ENCODE measurements at places on chromosomes 7 and 10. TPM values are rescaled to one million over a fixed set of nuclear protein-coding genes. Genes with fewer than 3 reads are reported as not detected.

DNA sequence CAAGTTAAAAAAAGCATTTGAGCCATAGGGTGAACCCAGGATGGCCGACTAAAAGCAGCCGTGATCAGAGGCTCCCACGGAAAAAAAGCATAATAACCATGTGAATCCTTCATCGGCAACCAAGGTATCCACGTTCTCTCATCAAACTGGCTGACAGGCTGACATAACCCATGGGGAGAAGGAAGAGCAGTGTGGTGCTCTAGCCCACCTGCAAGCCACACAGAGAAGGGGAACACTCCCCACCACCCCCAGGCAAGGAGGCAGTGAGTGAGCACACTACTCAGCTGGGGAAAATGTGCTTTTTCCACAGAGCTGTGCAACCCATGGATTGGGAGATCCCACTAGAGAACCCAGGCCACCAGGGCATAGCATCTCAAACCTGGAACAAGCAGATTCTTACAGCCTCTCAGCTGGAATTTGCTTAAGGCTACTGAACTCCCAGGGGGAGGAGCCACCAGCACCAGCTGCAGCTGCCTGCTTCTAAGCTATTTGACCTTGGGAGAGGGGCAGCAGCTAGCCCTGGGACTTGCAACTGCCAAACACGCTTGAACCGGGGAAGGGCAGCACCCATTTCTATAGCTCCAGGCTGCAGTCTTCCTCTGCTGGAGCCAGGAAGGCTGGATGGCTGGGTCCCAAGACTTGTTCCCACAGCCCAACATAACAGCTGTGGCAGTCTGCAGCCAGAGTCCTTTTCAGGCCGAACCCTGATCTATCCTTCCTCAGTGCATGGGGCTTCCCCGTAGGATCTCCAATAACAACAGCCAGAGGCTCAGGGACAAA lies 178.2 kb upstream of the NRG3 start:
- DNase-seq = no peak
- no peak overlapping the region for H3K27ac ChIP-seq
- no peaks in the 10 kb centered on the region for H3K27me3 ChIP-seq
- H3K36me3 ChIP-seq = no peaks in the 10 kb centered on the region

GRCh38 chr10:2628705-2629104 lies 438.6 kb upstream of the PFKP start:
- H3K27ac ChIP-seq = no peak overlapping the region
- H3K27me3 ChIP-seq = peaks cover 54% of the 10 kb centered on the region
- no peak overlapping the region for H3K4me3 ChIP-seq
- no peaks in the 10 kb centered on the region for H3K36me3 ChIP-seq

GRCh38 chr7:19939746-19940145 lies 166.3 kb upstream of the TMEM196 start:
- no peak overlapping the region for H3K4me3 ChIP-seq
- 0 out of 2 replicates have a peak, but pooled peaks cover 4% of the 10 kb centered on the region for H3K36me3 ChIP-seq
- no peaks in the 10 kb centered on the region for H3K27me3 ChIP-seq
- no peak overlapping the region for H3K27ac ChIP-seq
- DNase-seq = no peak

GRCh38 chr10:84798312-84798711 lies 469.9 kb downstream of the CCSER2 start:
- no peak for DNase-seq
- no peaks in the 10 kb centered on the region for H3K36me3 ChIP-seq
- H3K4me1 ChIP-seq = no peaks in the 10 kb centered on the region
- H3K27me3 ChIP-seq = peaks cover 3% of the 10 kb centered on the region

DNA sequence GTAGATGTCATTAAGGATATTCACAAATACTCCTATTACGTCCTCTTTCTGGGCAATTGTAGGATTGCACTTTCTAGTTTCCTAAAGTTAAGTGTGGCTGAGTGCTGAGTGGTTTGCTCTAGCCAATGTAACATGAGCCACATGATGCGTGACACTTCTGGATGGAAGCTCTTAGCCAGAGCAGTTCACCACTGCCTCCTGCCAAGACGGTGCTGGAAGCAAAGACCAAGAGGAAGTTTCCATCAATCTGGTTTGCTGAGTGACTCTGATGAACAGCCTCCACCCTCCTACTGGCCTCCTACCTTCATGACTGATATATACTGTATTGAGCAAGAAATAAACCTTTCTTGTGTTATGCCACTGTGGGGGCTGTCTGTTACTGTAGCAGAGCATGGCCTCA lies 318.1 kb downstream of the KCNMA1 start:
- peaks cover 34% of the 10 kb centered on the region for H3K27me3 ChIP-seq
- H3K36me3 ChIP-seq = no peaks in the 10 kb centered on the region
- no peak for DNase-seq
- H3K4me3 ChIP-seq = no peak overlapping the region
- no peak overlapping the region for H3K27ac ChIP-seq

DNA sequence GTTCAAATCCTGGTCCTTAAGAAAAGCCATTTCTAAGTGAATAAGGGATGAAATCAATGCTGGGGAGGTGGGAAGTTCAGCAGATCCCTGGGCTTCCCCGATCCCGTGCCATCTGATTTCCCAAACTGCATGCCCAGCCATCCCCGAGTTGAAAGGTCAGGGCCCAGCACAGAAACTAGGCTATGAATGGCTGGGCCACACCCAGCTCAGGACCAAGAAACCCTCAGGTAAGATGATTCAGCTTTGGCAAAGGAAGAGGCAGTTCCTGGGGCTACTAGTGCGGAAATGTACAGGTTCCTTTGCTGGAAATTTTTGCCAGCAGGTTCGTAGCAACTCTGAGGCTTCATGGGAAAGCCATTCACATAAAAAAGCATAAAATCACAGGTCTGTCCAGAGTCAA lies 182.7 kb downstream of the FAM107B start:
- H3K4me1 ChIP-seq = peaks cover 91% of the 10 kb centered on the region
- H3K4me3 ChIP-seq = 0 out of 2 replicates have a peak overlapping the region, but pooled peaks have one; percentile 17
- H3K36me3 ChIP-seq = peaks cover 38% of the 10 kb centered on the region
- no peaks in the 10 kb centered on the region for H3K27me3 ChIP-seq
- DNase-seq = peak; percentile 70

DNA sequence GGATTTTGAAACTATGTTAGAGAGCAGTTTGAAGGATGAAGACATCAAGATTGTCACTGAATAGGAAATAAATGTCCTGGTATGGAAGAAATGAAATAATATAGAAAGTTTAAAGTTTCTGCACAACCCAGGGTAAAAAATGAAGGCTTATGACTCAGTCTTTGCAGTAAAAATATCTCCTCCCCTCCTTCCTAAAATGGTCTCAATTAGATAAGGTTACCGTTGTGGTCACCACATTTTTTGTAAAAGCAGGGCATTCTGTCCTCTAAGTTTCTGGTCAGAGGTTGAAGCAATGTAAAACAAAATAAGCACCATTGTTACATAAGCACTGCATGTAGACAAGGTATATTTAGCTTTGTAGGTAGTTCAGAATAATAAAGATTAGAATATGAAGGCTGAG lies 403.5 kb downstream of the SUGCT start:
- no peaks in the 10 kb centered on the region for H3K36me3 ChIP-seq
- DNase-seq = no peak
- H3K4me3 ChIP-seq = no peak overlapping the region
- H3K27ac ChIP-seq = no peak overlapping the region
- H3K27me3 ChIP-seq = no peaks in the 10 kb centered on the region

DNA sequence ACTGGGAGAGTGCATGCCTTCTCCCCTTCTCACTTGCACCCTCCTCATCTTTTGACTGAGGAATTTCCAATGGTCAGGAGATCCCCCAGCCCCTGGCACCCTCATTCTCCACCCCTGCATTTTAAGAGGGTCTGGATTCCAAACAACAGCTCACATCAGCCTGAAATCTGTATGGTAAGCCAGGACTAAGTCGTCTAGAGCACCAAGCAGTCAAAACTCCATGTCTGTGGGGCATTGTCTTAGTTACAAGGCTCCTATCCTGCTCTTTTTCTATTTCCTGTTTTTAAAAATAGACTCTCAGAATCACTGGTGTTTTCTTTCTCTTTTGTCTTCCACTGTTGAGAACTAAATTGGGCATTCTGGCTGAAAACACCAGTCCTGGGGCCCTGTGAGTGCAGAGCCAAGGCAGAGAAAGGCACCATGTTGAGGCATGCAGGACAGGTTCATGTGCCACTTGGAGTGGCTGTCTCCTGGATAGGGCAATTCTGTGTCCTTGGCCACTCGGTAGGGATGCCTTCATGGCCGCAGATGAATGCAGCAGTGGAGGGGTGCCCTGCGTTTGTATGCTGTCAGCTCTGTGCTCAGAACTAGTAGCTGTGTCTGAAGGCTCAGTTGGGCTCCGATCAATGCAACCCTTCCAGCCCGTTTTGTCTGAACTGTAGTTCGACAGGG lies 216.6 kb upstream of the YAE1 start:
- DNase-seq = no peak
- no peaks in the 10 kb centered on the region for H3K4me1 ChIP-seq
- peaks cover 52% of the 10 kb centered on the region for H3K27me3 ChIP-seq
- no peaks in the 10 kb centered on the region for H3K36me3 ChIP-seq
- H3K27ac ChIP-seq = no peak overlapping the region

- H3K36me3 ChIP-seq = no peaks in the 10 kb centered on the region
- H3K4me1 ChIP-seq = peaks cover 11% of the 10 kb centered on the region
- no peak for DNase-seq
- H3K27me3 ChIP-seq = no peaks in the 10 kb centered on the region
These were observed 24.3 kb downstream of the FAM20C start for GRCh38 chr7:216360-217300.

- H3K4me3 ChIP-seq = no peak overlapping the region
- H3K27ac ChIP-seq = no peak overlapping the region
- no peak for DNase-seq
- peaks cover 7% of the 10 kb centered on the region for H3K27me3 ChIP-seq
These were observed 166.4 kb downstream of the GFRA1 start for GRCh38 chr10:116106611-116107010.

- H3K4me1 ChIP-seq = no peaks in the 10 kb centered on the region
- H3K27me3 ChIP-seq = peaks cover 80% of the 10 kb centered on the region
- H3K36me3 ChIP-seq = no peaks in the 10 kb centered on the region
- no peak overlapping the region for H3K4me3 ChIP-seq
- no peak overlapping the region for H3K27ac ChIP-seq
- DNase-seq = no peak
These were observed 170.4 kb upstream of the C7orf33 start for GRCh38 chr7:148419856-148420832.

DNA sequence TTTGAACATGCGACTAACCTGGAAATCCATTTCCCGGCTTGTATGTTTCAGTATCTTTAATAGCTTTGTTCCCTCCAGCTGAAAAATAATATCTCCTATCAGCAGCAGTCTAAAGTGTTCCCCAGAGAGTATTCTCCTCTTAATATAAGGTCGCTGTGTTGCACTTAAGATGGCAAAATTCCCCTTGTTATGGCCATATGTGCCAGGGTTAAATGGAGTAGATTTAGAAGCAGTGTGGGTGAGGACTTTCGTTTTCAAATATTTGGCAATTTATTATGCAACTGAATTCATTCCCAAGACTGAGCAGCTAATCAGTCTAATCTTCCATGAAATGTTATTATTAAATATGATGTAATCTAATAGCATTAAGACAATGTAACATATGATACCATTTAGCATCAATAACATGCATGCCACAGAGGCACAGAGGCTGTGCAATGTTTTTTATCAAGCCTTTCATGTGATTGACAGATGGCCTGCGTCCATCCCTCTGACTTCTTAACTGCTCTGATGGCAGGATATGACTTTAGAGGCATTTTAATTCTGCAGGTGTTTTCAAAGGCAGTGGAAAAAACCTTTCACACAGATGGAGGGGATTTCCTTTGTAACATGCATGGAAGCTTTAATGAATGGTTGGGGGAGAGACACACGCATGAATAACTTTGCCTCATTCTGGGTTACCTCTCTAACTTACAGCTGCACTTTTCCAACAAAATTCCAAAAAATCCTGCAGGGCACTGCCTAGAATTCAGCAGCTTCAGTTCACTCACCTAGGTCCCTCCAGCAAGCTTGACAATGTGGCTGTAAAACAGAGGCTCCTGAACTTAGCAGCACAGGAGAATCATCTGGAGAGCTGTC lies 55.1 kb upstream of the ZPBP start:
- H3K4me3 ChIP-seq = no peak overlapping the region
- H3K27me3 ChIP-seq = peaks cover 25% of the 10 kb centered on the region
- no peak overlapping the region for H3K27ac ChIP-seq
- H3K36me3 ChIP-seq = no peaks in the 10 kb centered on the region
- H3K4me1 ChIP-seq = no peaks in the 10 kb centered on the region
- no peak for DNase-seq

The HOXA3 gene
- 50.5 TPM for total RNA-seq

- H3K27ac ChIP-seq = no peak overlapping the region
- no peaks in the 10 kb centered on the region for H3K4me1 ChIP-seq
- no peak overlapping the region for H3K4me3 ChIP-seq
These were observed 27.0 kb downstream of the BLNK start for GRCh38 chr10:96244354-96244753.

DNA sequence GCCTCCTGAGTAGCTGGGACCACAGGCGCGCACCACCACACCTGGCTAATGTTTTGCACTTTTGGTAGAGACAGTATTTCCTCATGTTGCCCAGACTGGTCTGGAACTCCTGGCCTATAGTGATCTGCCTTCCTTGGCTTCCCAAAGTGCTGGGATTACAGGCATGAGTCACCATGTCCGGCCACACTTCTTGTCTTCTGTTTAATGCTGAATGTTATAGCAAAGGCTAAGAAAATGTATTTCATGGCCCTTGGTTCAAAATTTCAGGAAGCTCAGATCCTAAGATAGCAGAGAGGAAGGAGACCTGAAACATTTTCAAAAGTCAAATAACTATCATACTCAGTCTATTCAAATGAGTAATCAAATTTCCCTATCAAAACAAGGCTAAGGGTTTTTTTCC lies 229.6 kb downstream of the BAMBI start:
- no peak overlapping the region for H3K4me3 ChIP-seq
- H3K36me3 ChIP-seq = no peaks in the 10 kb centered on the region

GRCh38 chr10:128744811-128745305 lies 618.6 kb upstream of the MKI67 start:
- H3K4me1 ChIP-seq = no peaks in the 10 kb centered on the region
- no peaks in the 10 kb centered on the region for H3K36me3 ChIP-seq
- no peak overlapping the region for H3K27ac ChIP-seq
- DNase-seq = no peak
- H3K27me3 ChIP-seq = peaks cover 65% of the 10 kb centered on the region

GRCh38 chr10:122282253-122282671 lies 11.2 kb downstream of the BTBD16 start:
- H3K36me3 ChIP-seq = no peaks in the 10 kb centered on the region
- H3K4me1 ChIP-seq = peaks cover 12% of the 10 kb centered on the region
- DNase-seq = no peak
- no peak overlapping the region for H3K27ac ChIP-seq

DNA sequence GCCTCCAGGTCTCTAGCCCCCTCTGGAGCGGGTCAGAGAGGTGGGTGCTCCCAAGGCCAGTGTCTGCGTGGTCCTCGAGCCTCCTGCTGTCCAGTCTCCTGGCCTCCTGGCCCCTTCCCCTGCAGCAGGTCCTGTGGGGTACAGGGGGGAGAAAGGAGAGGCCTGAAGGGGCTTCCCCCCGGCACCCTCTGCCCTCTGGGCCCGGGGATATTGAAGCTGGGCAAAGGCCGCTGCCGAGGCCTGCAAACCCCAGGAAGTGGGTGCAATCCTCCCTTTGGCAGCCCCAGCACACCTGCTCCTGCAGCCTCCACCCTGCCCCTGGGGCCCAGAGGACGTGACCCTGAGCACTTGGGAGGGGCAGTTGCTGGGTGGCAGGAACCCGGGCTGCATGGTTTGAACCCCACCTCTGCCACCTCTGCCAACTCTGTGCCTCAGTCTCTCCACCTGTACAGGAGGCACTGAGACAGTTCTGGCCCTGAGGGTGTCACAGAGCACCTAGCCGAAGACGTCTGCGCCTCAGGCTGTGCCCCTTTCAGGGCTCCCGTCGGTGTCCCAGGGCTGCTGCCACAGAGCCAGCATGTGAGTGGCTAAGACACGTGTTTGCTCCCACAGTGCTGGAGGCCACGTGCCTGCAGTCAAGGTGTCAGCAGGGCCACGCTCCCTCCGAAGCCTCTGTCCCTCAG lies 59.1 kb upstream of the INPP5A start:
- peaks cover 14% of the 10 kb centered on the region for H3K27me3 ChIP-seq
- H3K27ac ChIP-seq = no peak overlapping the region
- no peaks in the 10 kb centered on the region for H3K36me3 ChIP-seq
